CD4-positive, alpha-beta T cell treated with Interleukin-4 for 1 hour (primary cell): ENCODE measurements at places on chromosomes 2 and 18.

GRCh38 chr18:45441110-45441847 lies 174.0 kb upstream of the SLC14A2 start:
- no peak for DNase-seq

DNA sequence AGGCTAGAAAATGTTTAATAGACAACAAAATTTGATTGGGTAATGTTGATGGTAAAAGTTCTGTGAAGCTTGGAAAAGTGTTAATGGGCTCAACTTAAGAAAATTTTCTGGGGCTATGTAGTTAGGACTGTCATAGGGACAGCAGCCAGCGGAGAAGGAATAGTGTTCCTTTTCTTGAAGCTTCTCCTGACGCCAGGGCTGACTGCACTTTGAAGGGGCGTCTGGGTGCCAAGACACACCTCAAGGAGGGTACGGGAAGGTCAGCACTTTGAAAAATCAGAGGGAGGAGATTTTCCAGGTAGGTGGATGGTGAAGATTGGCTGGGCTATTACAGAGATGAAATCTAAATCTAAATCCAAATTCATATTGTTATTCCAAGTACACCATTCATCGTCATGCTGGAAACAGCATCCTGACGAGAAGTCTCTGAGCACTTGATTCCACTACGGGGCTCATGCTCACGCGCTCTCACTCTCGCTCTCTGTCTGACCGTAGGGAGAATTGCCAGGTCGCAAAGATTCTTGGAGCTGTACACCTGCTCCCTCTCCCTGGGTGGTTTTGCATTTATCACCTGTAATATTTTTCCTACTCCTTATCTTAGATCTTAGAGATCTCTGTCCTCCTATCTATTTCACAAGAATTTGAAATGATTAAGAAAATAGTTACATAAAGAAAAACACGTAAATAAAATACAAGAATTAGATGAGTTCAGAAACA lies 91.0 kb downstream of the ITGB1BP1 start:
- no peak for DNase-seq

DNA sequence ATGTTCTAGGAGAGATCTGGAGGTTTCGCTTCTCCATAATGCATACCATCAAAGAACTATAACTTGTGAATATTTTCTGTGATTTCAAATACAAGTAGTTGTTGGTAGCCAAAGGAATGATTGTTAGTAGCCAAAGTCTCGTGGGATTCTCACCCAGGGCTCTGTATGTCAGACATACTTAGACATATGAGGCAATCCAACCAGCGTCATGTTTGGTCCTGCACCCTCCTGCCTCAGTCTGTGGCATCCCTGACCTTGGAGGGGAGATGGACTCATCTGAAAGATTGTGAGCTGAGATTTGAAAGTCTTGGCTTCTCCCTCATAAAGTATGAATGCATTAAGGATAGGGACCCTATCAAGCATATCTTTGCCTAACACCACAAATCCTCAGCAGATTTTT lies 81.2 kb downstream of the CTIF start:
- no peak for DNase-seq

GRCh38 chr2:70258532-70258875 lies 567 bp downstream of the PCYOX1 start:
- no peak for DNase-seq

GRCh38 chr2:134370655-134371445 lies 117.0 kb downstream of the MGAT5 start:
- DNase-seq, result no peak
